Stimulated activated CD8-positive, alpha-beta memory T cell treated with anti-CD3 and anti-CD28 coated beads, Interleukin-12 subunit alpha, Interleukin-12 subunit beta, amount 100 ng/mL, for 4 hours (primary cell): ENCODE measurements at places on chromosomes 3 and 15.

DNA sequence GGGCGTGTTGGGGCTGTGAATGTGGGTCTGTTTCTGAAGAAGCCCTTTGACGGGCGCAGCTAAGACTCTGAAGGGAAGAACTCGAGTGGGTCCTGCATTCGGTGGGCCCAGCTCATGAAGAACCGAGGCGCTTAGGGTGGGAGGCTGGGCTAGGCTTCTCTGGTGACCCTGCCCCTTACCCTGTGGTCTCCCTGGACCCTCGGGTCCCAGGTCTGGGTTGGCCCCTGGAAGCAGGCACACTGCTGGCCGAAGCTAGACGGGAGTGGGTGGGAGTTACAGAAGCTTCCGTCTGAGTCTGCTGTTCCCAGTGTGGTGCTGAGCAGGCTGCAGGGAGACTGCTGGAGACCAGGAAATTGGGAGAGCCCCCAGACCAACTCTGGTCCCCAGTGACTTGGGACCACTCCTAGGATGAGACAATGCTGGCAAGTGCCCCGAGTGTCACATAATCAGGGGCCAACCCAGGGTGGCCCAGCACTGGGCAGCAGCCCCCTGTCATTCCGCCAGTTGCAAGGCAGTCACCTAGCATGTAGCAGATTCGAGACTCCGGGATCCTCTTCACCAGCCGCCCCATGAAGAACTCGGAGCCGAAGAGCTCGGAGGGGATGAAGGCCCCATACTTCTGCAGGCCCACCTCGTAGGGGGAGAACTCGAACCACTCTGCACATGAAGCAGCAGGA lies 16.7 kb upstream of the EHD4 start:
- no peak for DNase-seq

- DNase-seq: no peak
Measured at GRCh38 chr3:166177130-166177529, 339.9 kb upstream of the BCHE start.

DNA sequence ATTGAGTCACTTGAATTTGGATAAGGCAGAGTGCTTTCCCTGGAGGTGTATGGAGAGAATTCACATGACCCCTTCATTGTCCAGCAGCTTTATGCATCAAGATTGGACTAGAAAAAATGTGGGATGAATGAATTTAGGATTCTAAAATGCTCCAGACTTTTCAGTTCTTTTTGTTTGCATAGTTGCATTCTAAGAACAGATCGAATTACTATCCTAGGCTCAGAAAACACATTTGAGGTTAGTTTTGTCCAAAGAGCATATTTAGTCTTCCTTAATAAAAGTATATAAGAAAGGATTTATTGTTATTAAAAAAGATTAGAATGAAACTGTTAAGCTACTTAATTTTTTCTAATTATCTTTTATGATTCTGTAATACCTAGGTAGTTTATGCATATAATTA lies 127.4 kb downstream of the UBE2E2 start:
- DNase-seq: no peak

GRCh38 chr15:85504749-85505676 lies 124.6 kb downstream of the AKAP13 start:
- no peak for DNase-seq

- DNase-seq: no peak
Measured at GRCh38 chr15:71891026-71891425, 80.7 kb downstream of the NR2E3 start.
